Ascending aorta (tissue), 2 donors: ENCODE measurements at places on chromosomes 3 and 15. TPM values are rescaled to one million over a fixed set of nuclear protein-coding genes. Genes with fewer than 3 reads are reported as not detected.
A peak's percentile ranks its signal among the peaks of the same experiment; 100 is the strongest.

GRCh38 chr3:167918686-167919085 lies 177.0 kb downstream of the GOLIM4 start:
- H3K27me3 ChIP-seq, result no peaks in the 10 kb centered on the region
- H3K4me1 ChIP-seq, result no peaks in the 10 kb centered on the region
- no peaks in the 10 kb centered on the region for H3K36me3 ChIP-seq
- H3K4me3 ChIP-seq, result no peak overlapping the region
- no peak overlapping the region for H3K27ac ChIP-seq

- peaks cover 5% of the 10 kb centered on the region for H3K4me1 ChIP-seq
- no peak for DNase-seq
- no peaks in the 10 kb centered on the region for H3K27me3 ChIP-seq
- H3K36me3 ChIP-seq, result peaks cover 10% of the 10 kb centered on the region
- no peak overlapping the region for H3K4me3 ChIP-seq
Measured at GRCh38 chr3:172223870-172224269, 184.5 kb downstream of the FNDC3B start.

DNA sequence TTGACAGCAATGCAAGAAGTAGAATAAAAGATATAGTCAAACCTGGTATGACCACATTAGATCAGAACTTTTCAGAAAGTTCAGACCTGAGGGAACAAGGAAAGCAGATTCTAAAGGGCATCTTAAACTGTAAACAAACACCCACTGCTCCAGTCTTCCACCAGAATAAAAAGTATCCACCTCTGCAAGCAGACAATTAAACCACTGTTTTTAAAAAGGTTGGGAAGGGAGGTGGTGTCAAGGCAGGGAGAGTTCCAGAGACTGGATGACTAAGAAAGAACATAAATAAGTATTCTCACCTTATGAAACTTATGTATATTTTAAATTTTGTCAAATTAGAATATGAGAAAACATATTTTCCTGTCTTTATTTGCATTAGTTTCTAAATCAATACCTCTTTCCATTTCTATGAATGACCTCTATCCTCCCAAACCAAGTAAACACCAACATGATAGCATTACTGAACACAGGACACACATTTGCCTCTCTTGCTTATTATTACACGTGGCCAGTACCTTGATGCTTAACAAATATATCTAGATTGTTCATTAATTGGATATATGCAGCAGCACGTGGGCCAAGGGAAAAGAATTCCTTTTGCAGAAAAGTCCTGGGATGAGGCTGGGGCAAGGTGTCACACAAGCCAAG lies 31.6 kb downstream of the PIK3CB start:
- no peak overlapping the region for H3K27ac ChIP-seq
- no peak for DNase-seq
- no peaks in the 10 kb centered on the region for H3K36me3 ChIP-seq
- H3K27me3 ChIP-seq, result no peaks in the 10 kb centered on the region

- DNase-seq, result peak; percentile 96
- peak within 1 kb of the TSS; percentile 92 for H3K4me3 ChIP-seq
- peak within 1 kb of the TSS; percentile 80 for H3K27ac ChIP-seq
- no peaks in the 10 kb centered on the region for H3K27me3 ChIP-seq
- peaks cover 20% of the 10 kb centered on the region for H3K36me3 ChIP-seq
- peaks cover 15% of the 10 kb centered on the region for H3K4me1 ChIP-seq
Measured at GRCh38 chr3:48609088-48610005, at the start of gene UQCRC1. UQCRC1 (minus strand) TSS chr3:48609646; CDS start chr3:48609620, 26 bp downstream.

DNA sequence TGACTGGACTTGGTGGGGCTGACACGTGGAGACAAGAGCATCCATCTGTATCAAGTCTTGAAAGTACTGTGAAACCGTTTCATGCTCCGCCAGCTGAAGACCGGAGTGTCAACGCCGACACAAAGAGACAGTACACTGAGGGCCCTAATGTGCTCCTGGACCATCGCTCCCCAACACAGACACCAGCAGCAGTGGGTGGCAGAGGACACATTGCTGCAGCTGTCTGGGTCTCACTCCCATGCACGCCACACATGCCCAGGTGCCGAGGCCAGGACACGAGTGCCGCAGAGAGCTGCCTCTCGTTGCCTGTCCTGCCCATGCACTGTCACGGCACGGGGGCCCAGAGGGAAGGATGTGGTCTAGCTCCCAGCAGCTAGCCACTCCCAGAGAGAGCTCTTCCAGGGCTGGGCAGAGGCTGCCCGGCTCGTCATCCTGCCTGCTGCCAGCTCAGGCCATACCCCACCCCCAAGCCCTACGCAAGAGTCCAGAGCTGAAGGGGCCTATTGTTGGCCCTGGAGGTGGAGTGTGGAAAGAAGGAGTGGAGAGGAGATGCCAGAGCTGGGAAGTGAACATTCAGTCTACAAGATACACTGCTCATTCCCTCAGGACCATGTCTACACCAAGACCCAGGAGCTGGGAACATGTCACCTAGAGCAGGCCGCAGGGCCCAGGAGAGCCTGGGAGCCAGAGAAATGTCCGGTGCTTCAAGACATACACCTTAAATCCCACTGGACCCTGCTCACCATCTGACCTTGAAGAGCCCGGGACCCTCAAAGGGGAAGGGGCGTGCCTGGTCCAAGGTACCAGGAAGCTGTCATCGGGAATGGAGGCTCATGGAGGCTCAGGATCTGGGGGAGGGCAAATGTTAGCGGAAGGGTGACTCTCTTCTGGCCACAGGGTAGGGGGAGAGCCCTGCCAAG lies 7.7 kb downstream of the TNK2 start:
- no peaks in the 10 kb centered on the region for H3K27me3 ChIP-seq
- peak overlapping the region; percentile 34 for H3K27ac ChIP-seq
- no peak for DNase-seq

The HHLA2 gene
- total RNA-seq, result not detected

The RARB gene
- total RNA-seq, result 52.7 TPM

The TP63 gene
- not detected for total RNA-seq
